ENCODE measurements at places on chromosomes 11 and 22. TPM values are rescaled to one million over a fixed set of nuclear protein-coding genes. Genes with fewer than 3 reads are reported as not detected.

DNA sequence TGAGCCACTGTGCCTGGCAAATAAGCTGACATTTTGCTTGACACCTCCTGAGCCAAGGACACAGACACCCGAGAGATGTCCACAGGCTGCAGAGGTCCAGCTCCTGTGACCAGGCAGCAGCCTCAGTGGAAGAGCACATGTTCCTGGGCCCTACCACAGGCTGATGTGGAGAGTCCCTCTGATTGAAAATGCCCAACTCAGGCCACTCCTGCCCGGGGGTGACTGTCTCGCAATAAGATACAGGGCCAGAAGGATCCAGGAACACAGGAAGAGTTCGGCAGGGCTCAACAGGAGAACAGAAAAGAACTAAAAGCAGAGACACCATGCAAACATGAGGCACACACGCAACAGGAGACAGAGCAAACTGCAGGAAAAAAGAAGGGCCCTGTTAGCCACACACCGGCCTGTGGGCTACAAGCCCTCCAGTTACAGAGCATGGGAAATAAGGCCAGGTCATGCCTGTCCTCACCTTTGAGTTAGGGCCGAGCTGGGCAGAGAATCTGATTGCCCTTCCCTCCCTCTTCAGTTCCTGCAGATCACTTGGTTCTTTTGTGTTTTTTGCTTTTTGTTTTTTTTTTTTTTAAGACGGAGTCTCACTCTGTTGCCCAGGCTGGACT lies 28.3 kb upstream of the MALAT1 start:
- no peak for DNase-seq

Gene OR51E2
- 0.09 TPM for total RNA-seq

Gene RASD2
- 2.7 TPM for total RNA-seq

Gene CARD16
- total RNA-seq, result 13.3 TPM
